Endothelial cell (in vitro differentiated cells): ENCODE measurements at places on chromosomes 4 and X.
A peak's percentile ranks its signal among the peaks of the same experiment; 100 is the strongest.

DNA sequence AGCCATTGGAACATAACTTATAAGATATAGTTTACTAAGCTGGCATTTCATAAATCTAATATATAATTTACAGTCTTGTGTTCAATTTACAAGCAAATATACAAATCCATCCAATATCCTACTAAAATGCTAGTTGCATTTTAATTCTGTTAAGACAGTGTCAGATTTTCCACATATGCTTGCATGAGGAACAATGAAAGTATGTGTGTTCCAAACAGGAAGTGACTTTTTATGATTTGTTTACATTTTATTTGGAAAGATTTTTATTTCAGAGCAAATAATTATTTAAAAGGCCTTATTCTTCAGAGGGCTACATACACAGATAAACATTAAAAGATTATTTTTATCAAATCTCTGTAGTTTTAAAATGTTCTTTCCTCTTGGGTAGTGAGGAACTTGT is 130.1 kb downstream of the KLHL34 start:
- DNase-seq, result no peak

GRCh38 chr4:98939892-98940298 is 11.0 kb upstream of the EIF4E start:
- peak; percentile 31 for DNase-seq

- DNase-seq, result no peak
These were observed 365.1 kb downstream of the AFF2 start for GRCh38 chrX:148865277-148866210.

- no peak for DNase-seq
These were observed 158.0 kb upstream of the FAT1 start for GRCh38 chr4:186881521-186882220.

- no peak for DNase-seq
These were observed 83.9 kb upstream of the FAM241A start for GRCh38 chr4:112061207-112061817.

GRCh38 chr4:184094532-184095159 is 123.0 kb downstream of the ENPP6 start:
- DNase-seq, result no peak
